Stimulated activated CD8-positive, alpha-beta memory T cell treated with anti-CD3 and anti-CD28 coated beads, Interleukin-15, amount 100 ng/mL, for 4 hours (primary cell): ENCODE measurements at places on chromosomes 12 and 14.

DNA sequence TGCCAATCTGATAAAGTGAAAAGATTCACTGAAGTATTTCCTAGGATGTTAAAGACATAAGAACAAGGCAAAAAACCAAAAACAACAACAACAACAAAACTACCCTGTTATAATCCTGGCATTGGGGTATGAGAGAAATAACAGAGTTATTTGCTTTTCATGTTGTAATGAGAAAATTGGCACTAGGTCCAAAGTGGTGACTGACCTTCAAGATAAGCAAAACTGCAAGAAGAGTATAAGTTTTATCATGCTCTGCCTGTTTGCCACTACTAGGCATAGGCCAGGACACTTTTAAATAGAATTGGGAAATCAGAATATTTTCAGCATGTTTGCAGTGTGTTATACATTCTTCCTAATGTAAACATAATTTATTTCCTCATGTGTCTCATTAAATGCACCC, 140.1 kb upstream of the CPM start:
- DNase-seq: no peak

GRCh38 chr14:56686416-56686815, 106.8 kb downstream of the TMEM260 start:
- no peak for DNase-seq

DNA sequence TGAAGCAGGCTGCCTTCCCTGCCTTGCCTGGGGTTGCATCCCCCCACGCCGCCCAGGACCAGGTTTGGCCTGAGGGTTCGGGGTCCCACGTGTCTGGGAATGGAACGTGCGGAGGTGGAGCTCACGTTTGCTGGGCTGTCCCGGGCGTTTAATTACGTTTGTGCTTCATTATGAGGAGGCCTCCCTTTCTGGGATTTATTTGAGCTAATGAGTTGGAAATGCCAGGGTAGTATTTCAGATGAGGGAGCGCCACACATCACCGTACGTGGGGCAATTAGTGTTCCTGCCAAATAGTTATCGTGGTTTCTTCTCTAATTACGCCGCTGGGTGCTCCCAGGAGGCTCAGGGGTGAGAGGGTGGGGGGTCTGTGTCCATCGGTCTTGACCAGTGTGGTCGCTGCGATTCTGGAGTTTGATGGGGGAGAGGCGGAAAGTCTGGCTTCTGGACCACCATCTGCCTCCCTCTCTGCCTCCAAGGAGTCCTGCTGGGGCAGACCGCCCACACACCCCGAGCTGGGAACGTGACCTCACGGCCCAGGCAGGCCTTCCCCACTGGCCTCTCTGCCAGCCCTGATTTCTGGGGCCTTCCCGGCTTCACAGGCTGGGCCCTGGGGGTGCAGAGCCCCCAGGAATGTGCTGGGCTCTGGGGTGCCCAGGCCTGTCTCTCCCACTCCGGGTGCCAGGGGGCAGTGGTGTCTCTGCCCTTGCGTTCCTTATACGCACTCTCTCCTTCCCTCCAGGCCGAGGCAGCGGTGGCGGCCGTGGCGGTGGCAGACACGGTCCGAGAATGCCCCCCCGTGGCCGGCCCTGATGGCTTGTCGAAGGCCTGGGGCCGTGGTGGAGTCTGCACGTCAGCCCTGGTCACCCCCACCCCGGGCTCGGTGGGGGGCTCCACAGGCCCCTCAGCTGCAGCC, 18.9 kb downstream of the KIF26A start:
- no peak for DNase-seq

DNA sequence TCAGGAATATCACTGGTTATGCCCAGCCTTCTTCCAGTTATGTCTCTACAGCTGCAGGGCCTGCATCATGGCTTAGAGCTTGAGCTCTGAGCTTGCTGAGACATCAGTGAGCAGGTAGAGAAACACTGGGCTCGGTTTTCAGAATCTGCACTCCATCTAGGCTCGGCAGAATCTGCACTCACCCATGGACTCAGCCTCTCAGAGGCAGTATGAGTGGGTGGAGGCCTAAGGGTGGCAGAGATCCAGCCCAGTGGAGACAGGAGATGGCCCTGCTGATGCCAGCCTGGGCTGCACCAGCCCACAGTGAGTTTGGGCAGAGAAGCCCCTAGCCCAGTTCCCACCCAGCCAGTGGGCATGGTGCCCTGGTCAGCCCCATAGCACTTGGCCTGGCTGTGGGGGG, 12.8 kb downstream of the KRT80 start:
- DNase-seq: no peak

DNA sequence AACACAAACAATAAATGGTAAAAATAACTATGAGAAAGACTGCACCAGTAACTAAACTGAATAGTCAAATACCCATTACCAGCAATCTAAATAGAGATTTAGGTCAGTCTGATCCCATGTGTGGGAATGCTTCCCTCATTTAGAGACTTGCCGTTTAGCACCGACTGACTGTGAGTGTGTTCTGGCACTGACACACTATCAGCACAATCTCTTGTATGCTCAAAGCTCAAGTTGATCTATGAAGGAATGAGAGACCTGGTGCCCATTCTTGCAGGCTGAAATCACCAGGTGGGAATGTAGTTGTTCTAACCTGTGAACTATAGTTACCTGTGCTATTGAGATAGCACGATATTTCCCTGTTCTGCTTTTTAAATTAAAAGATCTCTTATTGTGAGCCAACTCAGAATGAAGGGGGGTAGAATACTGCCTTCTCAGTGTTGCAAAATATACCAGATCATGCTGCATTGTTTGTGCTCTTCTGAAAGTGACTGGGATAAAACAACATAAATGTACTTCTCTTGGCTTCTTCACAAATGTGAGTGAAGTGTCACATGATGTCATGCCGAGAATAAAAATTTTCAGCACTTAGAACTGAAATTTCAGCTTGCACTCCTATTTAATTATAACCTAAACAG, 99.6 kb downstream of the LIN7A start:
- no peak for DNase-seq

GRCh38 chr12:106790020-106790419, 15.5 kb downstream of the RIC8B start:
- no peak for DNase-seq

- no peak for DNase-seq
Measured at GRCh38 chr14:72932893-72933292, 6.6 kb downstream of the DCAF4 start.

- DNase-seq: no peak
Measured at GRCh38 chr14:103861413-103862392, 14.3 kb upstream of the PPP1R13B start.

DNA sequence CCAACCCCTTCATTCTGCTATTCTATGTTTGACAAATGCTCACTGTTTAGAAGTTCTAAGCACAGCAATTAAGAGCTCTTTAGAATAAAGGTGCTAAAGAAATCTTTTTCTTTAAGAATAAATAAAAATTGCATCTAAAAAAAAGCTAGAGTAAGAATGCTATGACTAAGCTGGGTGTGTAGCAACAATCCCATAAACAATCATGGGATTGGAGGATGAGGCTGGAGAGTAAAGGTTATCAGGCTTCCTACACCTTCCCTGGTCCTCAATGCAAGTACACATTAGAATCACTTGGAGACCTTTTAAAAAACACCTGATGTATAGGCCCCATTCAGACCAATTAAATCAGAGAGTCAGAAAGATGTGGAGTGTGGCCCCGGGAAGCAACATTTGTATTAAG, 88.3 kb downstream of the CIT start:
- no peak for DNase-seq

- DNase-seq: no peak
Measured at GRCh38 chr14:93042968-93043940, 72.5 kb downstream of the ITPK1 start.

DNA sequence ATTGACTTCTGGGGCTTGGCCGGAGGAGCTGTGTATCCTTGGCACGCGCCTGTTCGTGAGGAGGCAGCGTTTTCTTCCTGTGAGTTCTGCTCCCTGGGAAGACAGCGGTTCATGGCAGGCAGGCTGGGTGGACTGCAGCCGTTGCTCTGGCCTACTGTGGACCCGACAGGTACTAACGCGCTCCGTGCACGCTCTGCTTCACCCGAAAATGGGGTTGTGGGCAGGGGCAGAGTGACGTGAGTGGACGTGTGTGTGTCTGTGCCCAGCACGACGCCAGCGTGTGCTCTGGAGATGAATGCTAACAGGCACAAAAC, 179.1 kb downstream of the KIF26A start:
- DNase-seq: no peak

DNA sequence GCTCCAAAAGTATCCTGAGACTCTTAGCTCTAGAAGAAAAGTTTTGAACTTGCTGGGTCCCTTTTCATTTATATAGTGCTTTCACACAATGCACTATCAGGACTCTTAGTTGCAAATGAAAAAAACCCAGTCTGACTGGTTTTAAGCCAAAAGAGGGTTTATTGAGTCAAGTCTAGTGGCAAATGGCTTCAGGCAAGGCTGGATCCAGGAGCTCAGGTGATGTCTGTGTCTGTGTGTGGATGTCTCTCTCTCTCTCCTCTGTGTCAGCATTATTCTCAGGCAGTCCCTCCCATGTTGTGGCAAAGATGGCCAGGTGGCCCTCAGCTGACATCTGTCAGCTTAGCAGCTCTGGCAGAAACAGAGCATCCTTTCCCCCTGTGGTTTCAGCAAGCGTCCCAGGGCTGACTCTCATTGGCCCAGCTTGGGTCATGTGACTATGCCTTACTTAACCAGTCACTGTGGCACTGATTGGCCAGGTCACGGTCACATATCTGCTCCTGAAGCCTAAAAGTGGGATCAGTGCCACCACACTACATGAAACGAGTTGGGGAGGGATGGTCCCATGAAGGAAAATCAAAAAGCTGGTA, 6.2 kb downstream of the TMEM120B start:
- no peak for DNase-seq
